ENCODE measurements at places on chromosomes 7 and 10. TPM values are rescaled to one million over a fixed set of nuclear protein-coding genes. Genes with fewer than 3 reads are reported as not detected.

DNA sequence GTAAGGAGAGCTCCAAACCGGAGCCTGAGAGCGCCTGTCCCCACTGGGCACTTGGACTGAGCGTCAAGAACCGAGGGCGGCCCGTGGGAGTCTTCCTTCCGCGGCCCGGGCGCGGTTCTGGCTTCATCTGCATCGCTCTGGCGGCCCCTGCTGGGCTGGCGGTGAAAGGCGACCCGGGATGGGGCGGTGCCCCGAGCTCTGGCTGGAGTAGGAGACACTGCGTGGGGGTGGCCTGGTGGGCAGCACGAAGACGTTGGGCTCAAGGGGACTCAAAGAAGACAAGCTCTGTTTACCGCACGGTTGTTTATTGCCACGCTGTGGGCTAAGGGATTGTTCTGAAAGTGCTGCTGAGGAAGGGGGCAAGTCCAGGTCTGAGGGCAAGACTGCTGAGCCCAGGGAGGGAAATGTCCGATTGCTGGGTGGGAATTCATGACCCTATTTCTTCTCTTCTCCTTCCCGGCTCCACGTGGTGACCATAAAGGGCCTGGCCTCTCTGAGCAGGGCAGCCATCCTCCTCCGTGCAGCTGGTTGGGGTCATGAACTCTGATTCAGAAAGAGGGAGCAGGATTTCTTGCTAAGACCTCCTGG lies 29.8 kb downstream of the PLAU start:
- DNase-seq = peak; percentile 39

DNA sequence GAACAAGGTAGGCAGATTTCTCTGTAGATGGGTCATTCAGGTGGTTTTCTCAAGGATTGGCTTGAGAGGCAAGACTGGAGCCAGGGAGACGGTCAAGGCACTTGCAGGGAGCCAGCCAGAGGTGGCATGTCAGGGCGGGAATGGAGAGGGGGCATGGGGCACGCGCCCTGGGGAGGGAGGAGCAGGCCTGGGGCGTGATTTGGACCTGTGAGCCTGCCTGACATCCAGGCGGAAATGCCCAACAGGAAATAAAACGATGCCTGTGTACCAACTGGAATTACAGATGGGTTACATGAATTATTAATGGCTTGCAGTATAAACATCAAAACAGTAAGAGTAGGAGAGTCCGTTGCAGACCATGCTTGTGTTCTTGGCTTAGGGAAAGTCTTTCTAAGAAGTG lies 8.6 kb upstream of the SUN1 start:
- DNase-seq = no peak

DNA sequence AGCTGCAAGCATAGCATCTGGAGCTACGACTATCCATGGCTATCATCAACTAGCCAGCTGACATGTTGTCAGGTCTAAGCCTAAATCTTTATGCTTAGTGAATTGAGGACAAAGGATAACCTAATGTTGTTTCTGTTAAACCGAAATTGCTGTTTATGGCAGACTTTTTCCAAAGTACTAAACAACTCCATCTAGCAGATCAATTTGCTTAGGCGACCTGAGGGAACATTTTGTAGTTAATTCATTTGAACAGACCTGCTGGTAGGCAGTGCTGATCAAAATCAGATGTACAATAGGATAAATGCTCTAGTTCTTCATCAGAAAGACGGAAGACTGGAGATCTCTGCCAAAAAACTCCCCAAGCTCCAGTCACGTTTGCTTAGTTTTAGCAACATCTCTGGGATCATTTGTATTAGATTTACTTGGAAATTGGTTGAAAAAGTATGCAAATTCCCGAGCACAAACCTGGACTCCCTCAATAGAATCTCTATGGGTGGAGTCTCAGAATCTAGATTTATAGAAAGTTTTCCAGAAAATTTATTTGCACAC lies 301.6 kb upstream of the NRP1 start:
- peak; percentile 64 for DNase-seq

DNA sequence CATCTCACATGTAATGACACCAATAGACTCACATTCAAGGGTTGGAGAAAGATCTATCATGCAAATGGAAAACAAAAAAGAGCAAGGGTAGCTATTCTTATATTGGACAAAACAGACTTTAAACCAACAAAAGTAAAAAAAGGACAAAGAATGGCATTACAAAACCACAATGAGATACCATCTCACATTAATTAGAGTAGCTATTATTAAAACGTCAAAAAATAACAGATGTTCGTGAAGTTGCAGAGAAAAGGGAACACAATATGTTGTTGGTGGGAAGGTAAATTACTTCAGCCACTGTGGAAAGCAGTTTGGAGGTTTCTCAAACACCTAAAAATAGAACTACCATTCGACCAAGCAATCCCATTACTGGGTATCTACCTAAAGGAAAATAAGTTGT lies 197.0 kb downstream of the SNX13 start:
- no peak for DNase-seq

GRCh38 chr10:21092683-21093524 lies 195.8 kb upstream of the NEBL start:
- no peak for DNase-seq

- DNase-seq = no peak
These were observed 221.6 kb downstream of the RNLS start for GRCh38 chr10:88361494-88361893.

DNA sequence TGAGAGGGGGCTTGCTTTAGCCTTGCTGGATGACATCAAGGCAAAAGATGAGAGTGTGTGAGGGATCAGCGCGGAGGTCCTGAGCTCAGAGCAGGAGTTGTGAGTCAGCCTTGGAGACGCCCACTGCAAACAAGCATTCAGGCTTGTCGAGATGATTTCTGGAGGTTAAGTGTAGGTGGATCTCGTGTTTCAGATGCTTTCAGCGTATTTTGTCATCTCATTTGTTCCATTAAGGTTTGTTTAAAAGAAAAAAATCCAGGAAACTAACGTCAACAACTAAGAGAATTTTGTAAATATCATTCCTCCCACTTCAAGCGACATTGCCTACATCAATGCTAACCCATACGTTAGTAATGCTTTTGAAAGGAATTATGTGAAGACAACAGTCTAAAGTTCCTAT lies 715.4 kb upstream of the NRP1 start:
- no peak for DNase-seq

GRCh38 chr10:10699427-10699826 lies 318.2 kb upstream of the CELF2 start:
- no peak for DNase-seq

GRCh38 chr7:107599262-107599661 lies 19.2 kb downstream of the BCAP29 start:
- DNase-seq = no peak

GRCh38 chr10:91800182-91800581 lies 2.0 kb downstream of the TNKS2 start:
- no peak for DNase-seq

DNA sequence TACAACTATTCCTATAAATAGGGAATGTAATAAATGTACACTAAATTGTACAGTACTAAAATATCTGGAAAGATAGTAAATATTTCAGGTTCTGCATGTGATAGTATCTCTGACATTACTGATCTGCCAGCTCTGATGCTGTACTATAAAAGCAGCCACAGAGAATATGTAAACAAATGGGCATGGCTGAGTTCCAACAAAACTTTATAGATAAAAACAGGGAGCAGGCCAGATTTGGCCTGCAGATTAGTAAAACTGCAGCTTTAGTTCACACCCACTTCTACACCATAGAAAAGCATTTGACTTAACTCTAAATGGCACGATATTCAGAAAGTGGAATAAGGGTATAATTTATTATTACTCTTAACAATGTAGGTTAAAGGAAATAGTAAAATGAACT lies 18.8 kb upstream of the TLL2 start:
- DNase-seq = no peak

DNA sequence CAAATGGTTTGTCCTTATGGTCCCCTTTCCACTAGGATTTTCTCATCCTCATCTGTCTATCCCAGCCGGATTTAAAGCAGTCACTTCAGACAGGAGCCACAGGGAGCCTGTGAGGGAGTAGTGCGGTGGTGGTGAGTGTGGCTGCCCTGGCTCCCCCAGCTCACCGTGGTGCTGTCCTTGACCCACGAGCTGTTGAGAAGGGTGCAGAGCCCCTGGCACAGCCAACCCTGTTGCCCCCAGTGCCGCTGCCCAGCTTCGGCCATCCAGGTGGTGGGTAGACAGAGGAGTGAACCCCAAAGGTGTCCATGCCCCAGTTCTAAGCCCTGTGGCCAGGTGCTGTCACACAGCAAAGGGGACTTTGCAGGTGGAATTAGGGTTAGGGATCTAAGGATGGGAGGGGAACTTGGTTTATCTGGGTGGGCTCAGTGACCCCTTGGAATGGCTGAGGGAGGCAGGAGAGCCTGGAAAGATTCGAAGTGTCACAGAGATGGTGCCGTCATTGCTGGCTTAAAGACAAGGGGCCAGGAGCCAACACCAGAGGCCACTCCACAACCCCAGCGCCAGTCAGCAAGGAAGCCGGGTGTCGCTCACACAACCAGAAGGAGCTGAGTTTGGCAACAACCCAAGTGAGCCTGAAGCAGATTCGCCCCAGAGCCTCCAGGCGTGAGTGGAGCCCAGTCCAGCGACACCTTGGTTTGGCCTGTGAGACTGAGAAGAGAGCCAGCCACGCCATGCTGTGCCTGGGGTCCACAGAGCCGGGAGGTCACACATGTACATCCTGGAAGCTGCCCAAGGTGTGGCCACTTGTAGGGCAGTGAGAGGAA lies 142.4 kb downstream of the ADCY1 start:
- DNase-seq = no peak

GRCh38 chr10:48948470-48949037 lies 8.9 kb upstream of the LRRC18 start:
- DNase-seq = no peak

- peak; percentile 15 for DNase-seq
These were observed 43.1 kb downstream of the MBL2 start for GRCh38 chr10:52729271-52730104.

DNA sequence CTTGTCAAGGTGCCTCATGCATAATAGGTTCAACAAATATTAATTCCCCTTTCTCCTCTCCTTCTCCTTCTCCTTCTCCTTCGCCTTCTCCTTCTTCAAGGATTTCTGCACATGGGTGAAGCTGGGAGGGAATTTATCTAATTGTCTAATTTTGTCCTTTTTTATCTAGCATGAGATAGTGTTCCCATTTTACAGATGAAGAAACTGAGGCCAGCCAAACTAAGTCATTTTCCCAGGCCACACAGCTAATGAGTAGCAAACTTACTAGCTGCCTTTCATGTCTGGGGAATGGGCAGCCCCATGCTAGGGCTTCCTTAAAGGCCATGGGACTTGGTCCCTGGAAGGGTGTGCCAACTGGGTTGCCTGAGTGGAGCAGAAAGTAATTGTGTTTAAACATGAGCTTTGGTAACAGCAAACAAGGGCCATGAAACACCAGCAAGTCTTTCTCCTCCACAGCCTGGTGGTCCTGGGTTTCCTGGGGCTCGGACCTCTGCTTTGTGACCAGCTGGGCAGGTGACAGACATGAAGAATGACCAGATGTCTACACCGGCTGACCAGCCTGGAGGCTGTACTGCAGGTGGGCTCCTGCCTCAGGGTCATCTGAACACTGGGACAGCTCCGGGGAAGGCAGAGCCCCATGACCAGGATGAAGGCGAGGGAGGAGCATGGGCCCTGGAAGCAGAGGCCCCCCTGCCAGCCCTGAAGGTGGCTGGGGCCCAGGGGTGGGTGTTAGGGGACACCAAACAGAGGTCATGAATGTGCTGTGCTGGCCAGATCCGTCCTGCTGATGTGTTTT lies 138.0 kb downstream of the PTPN20 start:
- DNase-seq = no peak

DNA sequence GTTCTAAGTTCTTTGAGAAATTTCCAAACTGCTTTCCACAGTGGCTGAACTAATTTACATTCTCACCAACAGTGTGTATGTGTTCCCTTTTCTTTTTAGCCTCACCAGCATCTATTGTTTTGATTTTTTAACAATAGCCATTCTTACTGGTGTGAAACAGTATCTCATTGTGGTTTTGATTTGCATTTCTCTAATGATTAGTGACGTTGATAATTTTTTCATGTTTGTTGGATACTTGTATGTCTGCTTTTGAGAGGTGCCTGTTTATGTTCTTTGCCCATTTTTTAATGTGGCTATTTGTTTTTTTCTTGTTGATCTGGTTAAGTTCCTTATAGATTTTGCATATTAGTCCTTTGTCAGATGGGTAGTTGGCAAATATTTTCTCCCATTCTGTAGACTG lies 191.4 kb downstream of the AGMO start:
- DNase-seq = no peak

GRCh38 chr10:91520661-91521060 lies 110.5 kb downstream of the HECTD2 start:
- DNase-seq = peak; percentile 10

DNA sequence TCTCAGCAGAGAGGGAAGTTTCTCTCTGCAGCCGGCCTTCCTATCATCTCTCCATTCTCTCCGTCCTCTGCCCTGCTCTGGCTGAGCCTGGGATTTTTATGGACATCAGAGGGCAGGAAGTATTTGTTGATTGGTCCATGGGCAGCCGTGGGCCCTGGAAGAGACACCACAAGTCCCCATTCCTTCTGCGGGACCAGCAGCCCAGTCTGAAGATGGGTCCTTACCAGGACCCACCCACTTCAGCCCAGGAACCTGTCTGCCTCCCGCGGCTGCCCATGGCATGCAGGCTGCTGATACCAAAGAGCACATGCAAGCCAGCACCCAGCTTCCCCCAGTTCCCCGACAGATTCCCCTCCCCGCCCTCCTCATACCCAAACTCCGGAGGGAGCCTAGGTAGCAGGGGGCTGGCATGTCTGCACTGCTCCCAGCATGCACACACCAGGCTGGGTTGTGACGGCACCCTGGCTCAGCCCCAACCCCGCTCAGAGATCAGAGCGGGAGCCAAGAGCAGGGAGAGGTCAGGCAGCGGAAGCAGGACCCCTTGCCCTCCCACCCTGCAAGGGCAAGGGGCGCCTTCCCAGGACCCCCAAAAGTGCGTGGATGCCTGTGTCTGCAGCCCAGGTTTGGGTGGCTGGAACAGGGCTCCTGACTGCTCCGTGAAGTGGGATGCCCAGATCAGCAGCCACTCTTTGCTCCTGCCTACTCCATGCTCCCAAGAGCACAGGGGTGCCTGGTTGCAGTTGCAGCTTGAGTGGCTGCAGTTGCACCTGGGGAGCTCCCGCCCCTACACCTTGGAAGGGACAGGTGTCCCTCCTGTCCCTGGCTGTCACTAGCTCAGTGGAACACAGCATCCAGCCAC lies 538.6 kb upstream of the POT1 start:
- DNase-seq = no peak

CALCR gene
- total RNA-seq = 0.49 TPM

TEX36 gene
- total RNA-seq = not detected

MRC1 gene
- 35.5 TPM for total RNA-seq

ELFN1 gene
- total RNA-seq = 3.1 TPM

PHKG1 gene
- 8.9 TPM for total RNA-seq

CADPS2 gene
- total RNA-seq = 8.3 TPM

GJD4 gene
- not detected for total RNA-seq

TTYH3 gene
- 28.3 TPM for total RNA-seq

ZNF273 gene
- 10.7 TPM for total RNA-seq

OGDHL gene
- total RNA-seq = 0.89 TPM

ANK3 gene
- total RNA-seq = 78.0 TPM

ENTPD1 gene
- total RNA-seq = 26.0 TPM

TDRD1 gene
- 0.20 TPM for total RNA-seq

ANKRD61 gene
- not detected for total RNA-seq

FGFR2 gene
- 141 TPM for total RNA-seq

All from skin of body (tissue), 3 donors.